SK-N-SH (cell line): ENCODE measurements at places on chromosomes 16 and 17. TPM values are rescaled to one million over a fixed set of nuclear protein-coding genes. Genes with fewer than 3 reads are reported as not detected.

GRCh38 chr16:21274172-21274726 lies 3.8 kb downstream of the CRYM start:
- no peak for DNase-seq

DNA sequence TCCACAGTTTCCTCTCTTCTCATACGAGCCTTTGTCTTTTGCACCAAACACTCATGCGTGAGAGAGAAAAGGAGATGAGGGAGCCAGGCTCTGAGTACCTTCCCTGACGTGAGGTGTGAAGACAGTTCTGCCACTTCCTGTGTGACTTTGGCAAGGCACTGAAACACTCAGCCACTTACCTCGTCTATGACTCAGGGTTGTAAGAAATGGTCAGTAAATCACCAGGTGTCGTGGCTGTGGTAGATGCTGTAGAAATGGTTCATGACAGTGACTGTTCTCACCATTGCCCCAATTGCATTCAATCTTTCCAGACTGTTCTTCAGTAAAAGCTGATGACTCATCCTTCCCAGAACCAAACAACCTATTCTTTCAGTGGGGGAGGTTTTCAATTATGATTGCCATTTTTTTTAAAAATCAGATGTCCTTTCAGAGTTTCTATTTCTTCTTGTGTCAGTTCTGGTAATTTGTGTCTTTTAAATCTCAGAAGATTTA lies 49.2 kb upstream of the CBFA2T3 start:
- DNase-seq: no peak

DNA sequence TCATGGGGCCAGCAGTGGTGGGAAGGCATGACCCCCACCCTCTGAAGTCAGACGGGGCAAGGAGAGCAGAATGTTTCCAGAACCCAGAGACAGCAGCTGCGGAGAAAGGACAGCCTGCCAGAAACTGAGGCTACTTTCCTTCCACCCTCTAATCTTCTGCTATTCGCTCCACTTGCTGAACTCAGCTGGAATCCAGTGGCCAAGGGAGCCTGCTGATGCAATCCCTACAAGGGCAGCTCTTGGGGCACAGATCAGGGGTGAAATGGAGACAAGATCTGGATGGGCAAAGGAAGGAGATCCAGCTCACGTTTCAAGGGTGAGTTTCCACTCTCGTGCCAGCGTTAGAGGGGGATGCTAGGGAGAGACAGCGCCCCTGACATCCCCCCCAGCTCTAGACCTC lies 479.1 kb downstream of the SLC39A11 start:
- no peak for DNase-seq

GRCh38 chr16:333406-334094 lies 19.0 kb downstream of the AXIN1 start:
- DNase-seq: no peak

The SOX8 gene
- polyA plus RNA-seq: not detected in 2 replicates

GRCh38 chr17:42155614-42156045 lies 841 bp upstream of the RAB5C start:
- DNase-seq: no peak

GRCh38 chr16:70767377-70768202 lies 33.4 kb downstream of the VAC14 start:
- no peak for DNase-seq

The CCL2 gene
- polyA plus RNA-seq: 210 and 296 TPM in 2 replicates

The E4F1 gene
- polyA plus RNA-seq: 33.0 and 34.0 TPM in 2 replicates

- no peak for DNase-seq
These were observed 5.0 kb upstream of the TEKT5 start for GRCh38 chr16:10699756-10700155.

- peak; percentile 69 for DNase-seq
These were observed 9.8 kb upstream of the TNRC6C start for GRCh38 chr17:77948690-77949114.

DNA sequence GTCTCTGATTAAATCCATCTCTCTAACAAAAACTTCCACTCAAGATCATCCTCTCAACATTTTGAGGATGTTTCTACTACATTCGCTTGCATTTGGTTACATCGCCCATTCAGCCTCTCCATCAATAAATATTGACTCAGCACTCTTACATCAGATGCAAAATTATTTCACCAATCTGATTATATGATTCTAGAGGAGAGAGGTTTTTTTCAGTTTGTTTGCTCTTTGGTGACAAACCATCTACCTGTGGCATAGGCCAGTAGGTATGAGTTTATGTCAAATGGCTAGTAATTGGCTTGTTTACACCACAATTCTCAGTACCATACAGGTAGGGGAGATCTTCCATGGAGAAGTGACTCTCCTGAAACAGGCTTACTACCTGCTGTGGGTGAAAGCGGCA lies 52.3 kb downstream of the TOX3 start:
- DNase-seq: no peak

GRCh38 chr17:65147955-65148354 lies 10.8 kb downstream of the RGS9 start:
- no peak for DNase-seq

The INCA1 gene
- polyA plus RNA-seq: 1.2 and 1.3 TPM in 2 replicates

The GSDMA gene
- not detected in 2 replicates for polyA plus RNA-seq

GRCh38 chr16:57863434-57864160 lies 61.3 kb upstream of the KIFC3 start:
- DNase-seq: peak; percentile 56

The SHBG gene
- 0.70 and 1.1 TPM in 2 replicates for polyA plus RNA-seq

GRCh38 chr17:6402258-6402657 lies 32.7 kb downstream of the AIPL1 start:
- DNase-seq: no peak

DNA sequence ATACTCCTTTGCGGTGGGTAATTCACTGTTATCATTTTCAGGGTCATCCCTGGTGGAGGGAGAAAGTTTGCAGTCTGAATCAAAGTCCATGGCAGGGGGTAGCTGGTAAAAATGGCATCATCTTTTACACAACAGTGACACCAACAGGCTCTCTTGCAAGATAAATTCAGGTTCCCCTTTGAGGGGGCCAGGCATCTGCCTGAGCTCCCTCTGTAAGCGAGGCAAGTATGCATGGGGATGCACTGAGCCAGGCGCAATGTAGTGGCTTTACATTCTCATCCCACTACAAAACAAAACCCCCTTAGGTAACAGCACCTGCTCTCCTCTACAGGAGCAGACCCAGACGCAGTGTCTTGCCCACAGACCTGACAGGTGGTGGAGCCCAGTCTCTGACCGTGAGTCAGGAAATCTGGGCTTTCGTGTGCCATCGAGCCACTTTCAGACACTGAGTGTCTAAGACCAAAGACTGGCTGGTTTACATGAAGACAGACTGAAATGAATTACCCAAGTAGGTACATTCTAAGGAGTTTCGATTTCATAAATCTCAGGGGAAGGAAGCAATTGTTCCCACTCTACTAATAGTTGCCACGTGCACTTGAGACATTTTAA lies 17.7 kb downstream of the LITAFD start:
- no peak for DNase-seq

- peak; percentile 42 for DNase-seq
These were observed 700 bp downstream of the MFAP4 start for GRCh38 chr17:19386051-19386929.

The PPY gene
- not detected in 2 replicates for polyA plus RNA-seq

The TBC1D3 gene
- not detected in 2 replicates for polyA plus RNA-seq

DNA sequence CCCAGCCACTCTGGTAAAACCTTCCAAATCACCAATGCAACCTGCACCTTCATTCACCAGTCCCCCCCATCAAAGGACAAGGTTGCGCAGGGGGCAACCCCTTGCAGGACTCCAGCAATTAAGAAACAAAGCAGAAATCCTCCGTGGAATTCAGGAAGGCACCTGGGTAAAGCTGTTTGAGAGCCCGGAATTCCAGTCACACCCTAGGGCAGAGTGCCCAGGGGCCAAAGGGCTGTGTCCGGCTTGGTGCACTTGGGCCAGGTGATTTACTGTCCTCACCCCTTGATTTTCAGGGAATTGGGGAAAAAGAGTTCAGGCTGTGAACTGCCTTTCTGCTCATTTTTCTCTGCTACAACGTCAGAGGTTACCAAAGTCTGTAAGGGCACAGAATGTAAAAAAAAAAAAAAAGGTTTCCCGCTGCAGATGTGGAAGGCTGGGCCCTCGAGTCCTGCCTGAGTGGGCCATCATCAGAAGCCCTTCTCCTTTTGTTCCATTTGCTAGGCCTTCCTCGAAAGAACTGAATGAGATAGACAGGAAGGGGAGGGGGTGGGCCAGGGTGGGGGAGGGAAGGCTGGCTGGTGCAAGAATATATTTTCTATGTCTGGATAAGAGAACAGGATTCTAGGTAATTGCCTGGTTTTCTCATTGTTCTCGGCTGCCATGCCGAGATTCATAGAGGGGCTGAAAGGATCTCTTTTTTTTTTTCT lies 266.5 kb upstream of the PSMD7 start:
- no peak for DNase-seq

- no peak for DNase-seq
These were observed 3.6 kb upstream of the TUBG2 start for GRCh38 chr17:42655528-42655927.

GRCh38 chr16:56999409-57000270 lies 10.3 kb downstream of the NLRC5 start:
- DNase-seq: no peak

DNA sequence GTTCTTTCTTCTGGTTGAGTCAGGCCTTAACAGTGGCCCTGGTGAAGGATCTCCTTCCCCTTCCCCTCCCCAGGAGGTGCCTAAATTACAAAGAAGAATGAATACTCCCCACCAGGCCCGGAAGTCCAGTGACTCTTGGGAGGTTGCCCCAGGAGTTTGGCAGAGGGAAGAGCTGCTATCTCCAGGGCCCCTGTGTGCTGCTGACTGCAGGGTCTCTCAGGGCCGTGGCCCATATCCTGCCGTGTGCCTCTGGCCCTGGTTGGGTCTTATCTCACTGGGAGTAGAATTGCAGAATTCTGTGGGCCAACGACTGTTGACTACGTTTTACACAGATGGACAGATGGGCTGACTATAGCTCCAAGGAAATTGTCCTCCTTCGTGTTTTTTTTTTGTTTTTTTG lies 28.0 kb downstream of the AKAP1 start:
- DNase-seq: no peak

The PRM2 gene
- polyA plus RNA-seq: not detected in 2 replicates

- peak; percentile 38 for DNase-seq
These were observed 681 bp upstream of the PLA2G15 start for GRCh38 chr16:68244481-68244902.

DNA sequence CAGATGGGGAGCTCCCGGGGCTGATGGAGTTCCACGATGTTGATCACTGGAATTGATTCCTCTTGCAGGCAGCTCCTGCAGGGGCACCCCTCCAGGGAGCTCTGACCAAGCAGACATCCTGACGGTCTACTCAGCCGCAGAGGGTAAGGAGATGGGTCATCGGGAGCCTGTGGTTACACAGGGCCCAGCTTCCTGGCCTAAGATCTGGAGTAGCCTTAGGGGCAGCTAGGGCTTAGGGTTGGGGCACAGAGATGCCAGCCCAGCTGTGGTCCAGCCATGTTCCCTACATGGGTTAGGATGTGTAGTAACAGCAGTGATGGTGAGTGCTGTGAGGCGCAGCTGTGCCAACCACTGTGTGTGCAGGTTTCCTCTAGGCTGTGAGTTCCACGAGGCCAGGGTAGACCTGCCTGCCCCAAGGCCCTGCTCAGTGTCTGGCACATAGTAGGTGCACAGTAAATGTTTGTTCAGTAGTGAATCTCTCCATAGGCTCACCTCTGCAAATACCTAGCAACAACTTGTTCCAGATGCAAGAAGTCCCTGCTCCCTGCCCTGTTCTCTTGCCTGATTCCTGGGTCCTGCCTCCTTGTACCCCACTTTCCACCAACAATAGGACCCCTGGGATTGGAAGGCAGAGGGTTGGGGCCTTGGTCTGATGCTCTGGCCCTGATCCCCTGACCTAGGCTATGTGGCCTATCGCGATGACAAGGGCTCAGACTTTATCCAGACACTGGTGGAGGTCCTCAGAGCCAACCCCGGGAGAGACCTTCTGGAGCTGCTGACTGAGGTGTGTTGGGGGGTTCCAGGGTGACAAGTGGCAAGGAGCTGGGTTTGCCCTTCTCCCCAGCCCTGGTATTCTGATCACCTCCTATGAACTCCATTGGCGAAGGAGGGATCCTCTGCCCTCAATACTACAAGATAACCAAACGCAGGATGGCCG lies 13.7 kb downstream of the ZNF213 start:
- DNase-seq: no peak

DNA sequence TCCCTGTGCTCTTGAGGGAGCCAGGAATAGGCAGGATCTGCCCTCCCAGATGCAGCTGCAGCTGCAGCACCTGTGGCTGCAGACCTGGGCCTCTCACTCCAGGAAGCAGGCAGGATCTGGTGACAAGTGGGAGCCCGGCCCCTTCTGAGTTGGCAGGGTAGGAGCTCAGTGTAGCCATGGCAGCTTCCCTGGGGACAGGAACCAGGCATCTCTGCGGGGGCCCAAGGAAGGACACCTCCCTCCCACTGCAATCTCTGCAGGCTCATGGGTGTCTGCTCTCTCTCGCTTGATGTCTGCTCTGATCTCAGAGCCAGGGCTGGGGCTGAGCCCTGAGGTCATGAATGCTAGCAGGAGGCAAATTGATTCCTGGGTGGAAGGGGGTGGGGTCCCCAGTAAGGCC lies 592.5 kb upstream of the CA10 start:
- DNase-seq: peak; percentile 6
